ENCODE measurements at places on chromosomes 1 and 21.

DNA sequence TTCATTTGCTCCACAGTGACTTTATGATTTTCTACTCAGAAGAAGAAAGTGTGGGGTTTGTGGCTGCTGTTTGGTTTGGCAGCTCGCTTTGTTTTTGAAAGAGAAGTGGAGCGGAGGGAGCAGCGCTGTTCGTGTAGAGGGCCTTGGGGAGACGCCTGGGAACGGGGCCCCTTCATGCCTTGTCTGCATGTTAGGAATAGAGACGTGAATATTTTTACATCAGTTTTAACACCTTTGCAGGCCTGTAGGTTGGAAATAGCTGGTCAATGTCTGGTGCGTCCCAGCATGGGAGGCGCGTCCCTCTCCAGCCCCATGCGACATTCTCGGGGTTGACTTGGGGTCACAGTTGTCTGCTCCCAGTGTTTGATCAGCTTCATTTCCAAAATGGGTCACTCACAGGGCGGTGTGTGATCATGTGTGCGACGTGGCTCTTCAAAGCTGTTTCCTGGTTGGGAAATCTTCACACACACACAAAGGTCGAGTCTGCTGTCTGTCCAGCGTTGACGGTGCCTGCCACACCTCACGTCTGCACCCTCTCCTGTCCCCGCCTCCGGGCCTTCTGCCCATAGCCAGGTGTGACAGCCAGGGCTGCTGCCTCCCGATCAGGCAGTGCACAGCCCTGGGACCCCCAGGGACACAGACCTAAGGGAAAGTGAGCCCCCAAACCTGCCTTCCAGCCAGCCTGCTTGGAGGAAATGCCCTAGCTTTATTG, 149.2 kb downstream of the PSMG1 start:
- no peak for DNase-seq

DNA sequence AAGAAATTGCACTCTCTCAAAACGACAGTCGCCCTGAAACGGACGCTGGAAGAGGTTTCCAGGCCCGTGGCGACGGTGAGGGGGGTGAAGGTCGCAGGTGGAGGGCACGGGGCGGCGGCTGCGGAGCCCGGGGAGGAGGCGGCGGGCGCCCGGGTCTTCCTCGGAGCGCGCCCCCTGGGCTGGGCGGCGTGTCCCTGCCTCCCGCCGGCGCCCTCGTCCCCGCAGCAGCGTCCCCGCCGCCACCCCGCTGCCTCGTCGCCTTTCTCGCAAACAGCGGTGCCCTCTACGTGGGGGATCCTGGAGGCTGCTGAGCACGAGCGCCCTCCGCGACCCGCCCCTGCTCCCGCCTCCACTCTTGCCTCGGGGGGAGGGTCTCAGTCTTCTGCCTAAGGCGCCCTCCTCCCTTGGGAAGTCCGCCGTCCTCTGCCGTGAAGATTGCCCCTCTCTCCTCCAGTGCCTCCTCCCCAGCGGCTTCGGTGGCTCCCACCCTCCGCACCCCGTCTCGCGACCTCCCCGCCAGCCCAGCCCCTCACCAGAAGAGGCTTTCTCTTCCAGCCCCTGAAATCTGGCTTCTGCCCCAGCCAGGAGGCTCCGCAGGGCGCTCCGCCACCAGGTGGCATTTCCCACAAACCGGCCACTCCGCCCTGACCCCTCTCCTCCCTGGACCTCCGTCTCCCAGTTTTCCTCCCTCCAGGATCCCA, 227.4 kb downstream of the SDCCAG8 start:
- DNase-seq, result peak; percentile 24

DNA sequence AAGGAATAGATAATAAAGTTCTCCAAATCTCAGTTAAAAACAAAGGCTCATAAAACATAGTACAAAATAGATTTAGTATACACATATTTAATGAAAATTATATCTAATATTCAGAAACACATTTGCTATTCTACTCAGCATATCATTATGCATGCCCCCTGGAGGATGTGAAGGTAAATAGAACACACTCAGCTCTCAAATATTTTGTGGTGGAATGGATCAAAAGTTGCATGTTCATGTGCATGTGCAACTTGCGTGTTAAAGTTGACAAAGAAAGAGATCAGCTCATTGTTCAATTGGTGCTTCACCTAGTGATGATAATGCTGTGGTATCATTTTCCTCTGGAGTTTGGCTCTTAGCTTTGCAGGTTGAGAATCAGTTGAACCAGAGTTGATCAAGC, 4.9 kb upstream of the ZNF644 start:
- DNase-seq, result no peak

DNA sequence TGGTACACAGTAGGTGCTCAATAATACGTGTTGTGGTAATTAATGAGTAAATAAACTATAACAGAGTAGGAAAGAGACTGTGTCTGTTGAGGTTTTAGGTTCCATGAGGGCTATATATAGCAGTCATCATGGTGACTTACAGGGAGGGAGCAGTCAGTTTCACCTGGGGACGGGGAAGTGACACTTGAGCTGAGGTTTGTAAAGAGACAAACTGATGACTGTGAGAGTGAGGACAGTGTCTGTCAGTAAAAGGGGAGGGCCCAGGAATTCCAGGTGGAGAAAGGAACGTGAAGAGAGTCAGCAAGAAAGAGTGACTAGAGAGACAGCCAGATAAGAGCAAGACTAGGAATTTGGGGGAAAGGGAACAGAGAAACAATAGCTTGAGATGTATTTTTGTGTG, 30.2 kb downstream of the ABCA4 start:
- no peak for DNase-seq

DNA sequence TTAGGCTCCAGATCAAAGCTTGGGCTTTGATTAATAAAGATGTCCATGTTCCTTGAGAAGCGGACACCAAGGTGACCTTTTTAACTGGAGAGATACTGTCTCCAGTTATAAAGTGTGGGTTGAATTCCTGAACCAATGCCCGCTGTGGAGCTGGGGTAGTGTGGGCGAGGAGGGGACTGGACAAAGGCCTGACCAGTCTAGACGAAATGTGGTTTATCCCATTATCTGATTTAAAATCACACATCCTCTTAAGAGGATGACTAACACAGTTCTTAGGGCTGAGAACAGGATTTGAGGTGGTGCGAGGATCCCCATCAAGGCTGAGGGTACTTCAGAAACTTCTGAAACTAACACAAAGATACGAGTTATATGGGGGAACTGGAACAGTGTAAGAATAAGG, 84.5 kb upstream of the GCLM start:
- DNase-seq, result no peak

GRCh38 chr21:45386336-45386727, 18.6 kb upstream of the COL18A1 start:
- DNase-seq, result peak; percentile 2

GRCh38 chr1:241842565-241842964, 5.4 kb upstream of the EXO1 start:
- DNase-seq, result no peak

DNA sequence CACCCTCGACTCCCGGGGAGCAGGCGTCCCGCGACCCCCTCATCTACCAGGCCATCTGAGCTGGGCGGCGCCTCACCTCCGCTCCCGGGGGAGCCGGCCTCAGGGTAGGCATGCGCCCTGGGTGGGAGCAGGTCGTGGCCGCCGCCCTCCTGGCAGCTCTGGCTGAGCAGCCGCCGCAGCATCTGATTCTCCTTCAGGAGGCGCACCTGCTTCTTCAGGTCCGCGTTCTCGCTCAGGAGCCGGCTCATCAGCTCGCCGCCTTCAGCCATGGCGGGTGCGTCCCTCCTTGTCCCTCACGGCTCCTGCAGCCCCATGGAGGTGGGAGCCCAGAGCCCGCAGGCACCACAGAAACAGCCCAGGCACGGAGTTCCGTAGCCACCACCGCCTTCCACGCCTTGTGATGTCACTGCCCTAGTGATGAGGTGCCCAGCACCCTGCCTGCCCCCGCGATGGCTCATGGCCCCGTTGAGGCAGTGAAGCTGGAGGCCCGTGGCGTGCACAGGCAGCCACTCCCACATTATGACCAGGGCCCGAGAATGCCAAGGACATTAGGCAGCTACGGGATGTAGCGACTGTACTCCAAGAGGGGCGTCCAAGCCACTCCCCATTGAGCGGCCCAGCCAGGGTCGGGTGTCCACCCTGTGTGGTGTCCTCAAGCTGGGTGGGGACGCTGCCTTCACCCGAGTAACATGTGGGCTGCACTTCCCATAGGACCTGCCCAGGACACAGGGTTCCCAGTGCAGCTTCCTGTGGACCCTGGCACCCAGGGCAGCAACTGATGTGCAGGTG, 1.5 kb downstream of the SPATC1L start:
- DNase-seq, result no peak

GRCh38 chr1:193703655-193704054, 517.2 kb upstream of the B3GALT2 start:
- DNase-seq, result no peak

DNA sequence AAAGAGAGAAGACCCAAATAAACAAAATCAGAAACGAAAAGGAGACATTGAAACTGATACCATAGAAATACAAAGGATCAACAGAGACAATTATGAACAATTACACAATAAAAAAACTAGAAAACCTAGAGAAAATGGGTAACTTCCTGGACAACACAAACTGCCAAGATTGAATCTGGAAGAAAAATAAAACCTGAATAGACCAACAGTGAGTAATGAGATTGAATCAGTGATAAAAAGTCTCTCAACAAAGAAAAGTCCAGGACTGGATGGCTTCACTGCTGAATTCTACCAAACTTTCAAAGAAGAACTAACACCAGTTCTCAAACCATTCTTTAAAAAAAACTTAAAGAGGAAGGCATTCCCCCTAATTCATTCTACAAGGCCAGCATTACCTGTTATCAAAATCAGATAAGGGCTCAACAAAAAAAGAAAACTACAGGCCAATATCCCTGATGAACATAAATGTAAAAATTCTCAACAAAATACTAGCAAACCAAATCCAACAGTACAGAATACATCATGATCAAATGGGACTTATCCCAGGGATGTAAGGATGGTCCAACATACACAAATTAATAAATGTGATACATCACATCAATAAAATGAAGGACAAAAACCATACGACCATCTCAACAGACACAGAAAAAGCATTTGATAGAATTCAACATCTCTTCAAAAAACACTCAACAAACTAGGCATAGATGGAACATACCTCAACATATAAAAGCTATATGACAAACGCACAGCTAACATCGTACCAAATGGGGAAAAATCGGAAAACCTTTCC, 119.9 kb downstream of the ACBD6 start:
- no peak for DNase-seq

GRCh38 chr21:29501451-29501850, 202.7 kb downstream of the BACH1 start:
- DNase-seq, result no peak
